Foreskin melanocyte (primary cell): ENCODE measurements at places on chromosomes 4 and X.

DNA sequence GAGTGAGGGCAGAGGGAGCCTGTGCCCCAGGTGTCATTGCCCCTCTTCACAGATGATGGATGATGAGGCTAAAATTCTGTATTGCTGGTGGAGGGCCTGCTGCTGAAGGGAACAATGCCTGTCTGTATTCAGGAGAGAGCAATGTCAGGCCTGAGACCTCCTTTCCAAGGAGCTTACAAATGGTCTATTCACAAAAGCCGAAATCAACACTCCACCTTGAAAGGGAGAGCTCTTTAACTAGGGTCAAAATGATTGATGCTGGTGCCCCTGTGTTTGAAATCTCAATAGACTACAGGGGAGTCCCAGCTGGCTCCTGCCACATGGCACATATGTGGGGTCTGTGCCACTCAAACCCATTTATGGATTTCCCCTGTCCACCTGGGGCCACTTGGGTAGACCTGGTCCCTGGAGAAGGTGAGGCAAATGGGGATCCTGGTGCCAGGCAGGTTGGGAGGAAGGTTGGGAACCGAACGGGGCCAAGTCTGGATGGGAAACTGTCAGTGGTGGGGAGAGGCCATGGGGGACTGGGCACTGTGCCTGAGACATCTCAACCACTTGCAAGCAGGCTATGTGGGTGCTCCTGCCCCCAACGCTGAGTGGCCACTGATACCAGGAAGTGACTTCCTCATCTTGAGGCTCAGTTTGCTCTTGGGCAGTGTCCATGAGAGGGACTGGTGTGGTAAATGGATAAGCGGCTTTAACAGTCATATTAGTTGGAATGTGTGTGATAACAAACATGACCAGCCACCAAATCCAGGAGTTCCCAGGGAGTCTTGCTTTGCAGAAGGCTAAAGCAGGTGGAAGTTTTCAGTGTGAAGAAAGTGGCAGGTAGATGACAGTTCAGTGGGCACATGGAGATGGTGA is 223.8 kb upstream of the PSAPL1 start:
- peak; percentile 16 for DNase-seq

GRCh38 chr4:152190907-152191306 is 345.0 kb downstream of the FBXW7 start:
- no peak for DNase-seq

DNA sequence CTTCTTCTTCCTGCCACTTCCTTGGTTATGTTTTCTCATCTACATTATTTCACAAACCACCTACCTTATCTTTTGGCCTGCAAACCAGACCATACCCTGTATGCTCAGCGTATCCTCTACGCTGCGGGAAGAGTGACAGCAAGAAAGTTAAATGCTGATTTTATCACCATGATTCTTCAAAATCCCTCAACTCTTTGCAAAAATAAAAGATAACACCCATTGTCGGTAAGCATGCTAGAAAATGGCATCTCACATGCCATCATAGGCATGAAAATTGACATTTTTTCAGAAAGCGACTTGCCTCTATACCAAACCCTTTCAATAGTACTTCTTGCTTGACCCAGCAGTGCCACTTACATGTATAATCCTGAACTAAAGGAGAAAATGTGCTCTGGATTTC is 102.0 kb downstream of the HPGD start:
- no peak for DNase-seq

DNA sequence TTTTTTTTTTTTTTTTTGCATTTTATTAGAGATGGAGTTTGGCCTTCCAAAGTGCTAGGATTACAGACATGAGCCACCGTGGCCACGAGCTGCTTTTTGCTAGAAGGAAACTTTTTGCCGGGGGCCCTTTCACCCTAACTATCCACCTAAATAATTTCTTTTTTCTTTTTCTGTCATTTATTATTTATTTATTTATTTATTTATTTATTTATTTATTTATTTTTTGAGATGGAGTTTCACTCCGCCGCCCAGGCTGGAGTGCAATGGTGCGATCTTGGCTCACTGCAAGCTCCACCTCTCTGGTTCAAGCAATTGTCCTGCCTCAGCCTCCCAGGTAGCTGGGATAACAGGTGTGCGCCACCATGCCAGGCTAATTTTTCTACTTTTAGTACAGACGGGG is 303.9 kb downstream of the ASMT start:
- no peak for DNase-seq

DNA sequence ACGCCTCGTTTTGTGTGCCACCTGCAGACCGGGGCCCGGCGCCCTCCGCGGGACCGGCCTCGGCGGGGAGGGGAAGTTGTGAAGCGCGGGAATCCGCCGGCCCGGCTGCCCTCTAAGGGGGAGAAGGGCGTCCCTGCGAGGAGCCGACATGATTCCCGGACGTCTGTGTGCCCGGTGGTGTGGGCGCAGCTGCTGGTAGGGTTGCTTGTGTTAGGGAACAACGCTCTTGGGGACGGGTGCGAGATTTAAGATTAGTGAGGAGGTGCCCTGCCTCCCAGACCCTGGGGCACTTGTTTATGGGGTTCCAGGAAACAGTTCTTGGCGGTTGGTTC is 627 bp downstream of the CDKN2AIP start:
- no peak for DNase-seq

GRCh38 chr4:17704020-17704650 is 77.3 kb downstream of the FAM184B start:
- no peak for DNase-seq

DNA sequence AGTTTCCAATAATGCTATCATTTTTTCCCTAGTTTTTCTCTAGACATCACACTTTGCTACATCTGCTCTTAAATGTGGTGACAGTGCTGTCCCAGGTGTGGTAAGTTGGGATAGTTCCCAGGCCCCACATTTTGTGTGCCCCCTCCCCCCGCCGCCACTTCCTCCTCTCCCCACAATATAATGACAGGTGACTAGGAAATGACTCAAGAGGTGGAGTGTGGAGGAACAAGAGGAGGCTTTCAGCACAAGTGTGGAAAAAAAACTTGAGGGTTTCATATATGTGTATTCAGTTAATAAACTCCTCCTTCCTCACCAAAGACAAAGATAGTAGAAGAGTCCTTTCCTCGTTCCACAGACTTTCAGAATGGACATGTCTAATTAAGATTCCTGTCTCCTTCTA is 18.3 kb upstream of the IL21 start:
- DNase-seq, result no peak

- DNase-seq, result peak; percentile 54
Observed at GRCh38 chr4:95165926-95166524, 382.7 kb downstream of the UNC5C start.

GRCh38 chr4:53697016-53697685 is 105.9 kb upstream of the LNX1 start:
- no peak for DNase-seq

- no peak for DNase-seq
Observed at GRCh38 chr4:38030023-38030422, 69.8 kb downstream of the PTTG2 start.
